ENCODE measurements at places on chromosomes 16 and 17. TPM values are rescaled to one million over a fixed set of nuclear protein-coding genes. Genes with fewer than 3 reads are reported as not detected.
A peak's percentile ranks its signal among the peaks of the same experiment; 100 is the strongest.

- no peaks in the 10 kb centered on the region for H3K27me3 ChIP-seq
- DNase-seq = no peak
- no peaks in the 10 kb centered on the region for H3K36me3 ChIP-seq
- no peaks in the 10 kb centered on the region for H3K4me1 ChIP-seq
- no peak overlapping the region for H3K27ac ChIP-seq
- no peak overlapping the region for H3K4me3 ChIP-seq
Measured at GRCh38 chr17:39872751-39873150, 4.7 kb downstream of the ZPBP2 start.

The DECR2 gene
- total RNA-seq = 20.6 TPM

DNA sequence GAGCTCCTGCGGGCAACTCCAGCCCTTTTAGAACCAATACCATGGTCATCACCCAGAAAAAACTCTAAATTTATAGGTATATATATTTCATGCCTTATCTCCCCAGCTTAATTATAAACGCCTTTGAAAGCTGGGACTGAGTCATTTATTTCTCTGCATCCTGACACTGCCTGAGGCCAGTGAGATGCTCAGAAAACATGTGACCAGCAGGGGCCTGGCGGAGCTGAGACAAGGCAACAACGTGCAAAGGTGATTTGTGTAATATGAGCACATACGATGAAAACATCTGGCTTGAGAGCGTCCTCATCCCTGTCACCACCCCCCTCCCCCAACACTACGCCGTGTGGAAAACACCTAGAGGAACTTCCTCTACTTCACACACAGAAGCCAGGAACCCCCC, 22.7 kb downstream of the NXN start:
- H3K27ac ChIP-seq = no peak overlapping the region
- no peaks in the 10 kb centered on the region for H3K36me3 ChIP-seq
- H3K27me3 ChIP-seq = no peaks in the 10 kb centered on the region
- no peak overlapping the region for H3K4me3 ChIP-seq
- DNase-seq = no peak
- peaks cover under 1% of the 10 kb centered on the region for H3K4me1 ChIP-seq

The PYY gene
- not detected for total RNA-seq

The DHRS7C gene
- total RNA-seq = not detected

The PERCC1 gene
- total RNA-seq = 0.27 TPM

- no peaks in the 10 kb centered on the region for H3K4me1 ChIP-seq
- no peak for DNase-seq
- H3K27ac ChIP-seq = no peak overlapping the region
- no peaks in the 10 kb centered on the region for H3K36me3 ChIP-seq
Measured at GRCh38 chr17:6523809-6524355, 32.5 kb downstream of the PITPNM3 start.

- no peak overlapping the region for H3K27ac ChIP-seq
- no peak overlapping the region for H3K4me3 ChIP-seq
- H3K27me3 ChIP-seq = no peaks in the 10 kb centered on the region
- no peaks in the 10 kb centered on the region for H3K4me1 ChIP-seq
- DNase-seq = no peak
- H3K36me3 ChIP-seq = no peaks in the 10 kb centered on the region
Measured at GRCh38 chr16:49014277-49015224, 267.1 kb downstream of the CBLN1 start.

DNA sequence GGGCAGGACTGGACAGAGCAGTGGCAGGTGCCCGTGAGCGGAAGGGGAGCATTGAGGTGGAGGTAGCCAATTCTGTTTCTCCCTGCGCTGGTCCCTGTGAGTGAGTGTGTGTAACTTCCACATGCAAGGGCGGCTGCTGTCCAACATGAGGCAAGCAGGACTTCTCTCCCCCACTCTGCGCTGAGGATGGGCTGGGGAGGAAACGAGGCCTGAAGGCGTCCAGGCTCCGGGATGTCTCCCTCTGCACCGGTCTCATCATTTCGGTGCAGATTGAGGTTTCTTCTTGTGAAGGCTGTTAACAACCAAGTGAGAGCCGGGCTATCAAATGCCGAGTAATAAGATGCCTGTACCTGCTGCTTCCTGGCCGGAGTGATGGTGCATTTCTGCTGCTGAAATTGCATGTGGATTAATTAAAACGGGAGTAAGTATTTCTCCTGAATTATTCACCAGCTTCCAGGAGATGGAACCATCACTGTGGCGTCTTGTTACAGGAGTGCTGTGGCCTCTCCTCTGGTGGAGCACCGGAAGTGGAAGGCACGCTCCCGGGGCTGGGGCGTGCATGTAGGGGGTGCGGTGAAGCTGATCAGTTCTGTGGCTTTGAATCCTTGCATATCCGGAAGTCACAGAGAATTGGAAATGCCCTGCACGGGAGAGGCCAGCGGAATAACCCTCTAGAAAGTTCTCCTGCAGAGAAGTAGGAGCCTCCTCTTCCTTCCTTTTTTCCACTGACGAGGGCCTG, 41.7 kb upstream of the MGAT5B start:
- no peaks in the 10 kb centered on the region for H3K27me3 ChIP-seq
- H3K4me3 ChIP-seq = no peak overlapping the region
- DNase-seq = peak; percentile 42
- peaks cover 12% of the 10 kb centered on the region for H3K4me1 ChIP-seq

The LITAFD gene
- total RNA-seq = not detected

DNA sequence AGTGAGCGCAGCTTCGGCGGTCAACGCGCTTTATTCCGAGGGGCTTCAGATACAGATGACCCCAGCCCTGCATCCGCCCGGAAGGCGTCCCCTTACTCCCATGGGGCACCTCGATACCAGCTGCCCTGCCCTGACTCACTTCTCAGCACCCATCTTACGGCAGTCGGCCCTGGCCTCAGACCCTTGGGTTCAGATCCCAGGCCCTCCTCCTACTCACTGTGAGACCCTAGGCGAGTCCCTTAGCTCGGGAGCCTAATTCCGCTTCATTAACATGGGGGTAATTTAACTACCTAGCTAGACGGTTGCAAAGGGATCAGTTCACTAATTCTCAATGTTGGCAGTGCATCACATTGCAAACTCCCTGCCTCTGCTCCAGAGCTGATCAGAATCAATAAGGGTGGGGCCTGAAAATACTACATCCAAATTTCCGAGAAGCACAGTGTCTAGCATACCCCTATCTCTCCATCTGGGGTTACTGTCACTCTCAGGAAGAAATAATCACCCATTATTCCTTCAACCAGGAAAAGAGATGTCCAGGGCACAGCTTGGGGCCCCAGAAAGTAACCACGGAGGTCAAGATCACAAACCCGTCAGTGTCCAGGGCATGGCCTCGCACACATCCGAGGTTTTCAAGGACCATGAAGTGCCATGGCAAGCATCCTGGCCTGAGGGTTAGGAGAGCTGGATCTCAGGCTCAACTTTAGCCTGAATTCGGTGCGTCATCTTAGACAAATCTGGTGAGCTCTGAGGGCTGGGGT, 415 bp upstream of the FLOT2 start:
- peaks cover 44% of the 10 kb centered on the region for H3K4me1 ChIP-seq
- peak overlapping the region; percentile 96 for H3K27ac ChIP-seq
- DNase-seq = no peak

DNA sequence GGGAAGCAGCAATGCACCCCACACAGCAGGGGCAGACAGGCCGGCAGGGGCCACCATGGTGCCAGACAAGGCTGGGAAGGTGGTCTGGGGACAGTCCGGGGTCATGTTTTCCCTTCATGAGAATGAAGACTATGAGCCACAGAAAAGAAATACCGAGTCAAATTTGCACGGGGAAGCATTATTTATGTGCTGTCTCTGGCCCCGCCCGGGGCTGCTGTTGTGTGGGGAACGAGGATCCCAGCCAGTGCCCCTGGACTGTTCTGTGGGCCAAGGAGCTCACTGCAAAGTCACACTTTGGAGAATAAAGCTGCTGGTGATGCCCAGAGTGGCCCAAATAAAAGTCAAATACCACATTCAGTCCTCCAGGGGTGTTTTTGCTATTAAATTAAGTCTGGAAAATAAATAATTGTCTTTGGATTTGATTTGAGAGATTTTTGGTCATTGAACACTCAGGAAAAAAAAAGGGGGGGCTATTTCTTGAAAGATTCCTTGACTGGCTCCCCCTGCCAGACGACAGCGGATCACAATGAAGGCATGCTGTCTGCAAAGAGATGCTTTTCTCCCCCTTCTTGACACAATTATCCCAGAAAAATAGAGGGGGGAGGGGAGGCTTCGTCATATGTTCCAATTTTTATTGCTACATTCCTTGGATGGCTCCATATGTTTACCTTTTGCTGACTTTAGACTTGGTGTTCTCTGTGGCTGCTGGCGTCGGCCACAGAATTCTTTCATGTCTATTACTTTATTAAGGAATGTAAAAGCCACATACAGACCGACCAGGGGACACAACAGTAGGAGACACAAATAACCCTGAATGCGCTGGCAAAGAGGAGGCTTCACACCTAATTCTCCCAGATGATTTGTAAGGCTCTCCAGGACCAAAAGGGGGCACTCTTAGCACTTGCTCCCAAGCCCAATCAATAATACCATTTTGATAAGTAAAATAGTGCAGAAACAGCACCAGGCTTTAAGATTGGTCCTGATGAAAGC, 27.1 kb upstream of the ANKFN1 start:
- DNase-seq = peak; percentile 42
- no peak overlapping the region for H3K27ac ChIP-seq
- H3K4me3 ChIP-seq = no peak overlapping the region

The OTOP2 gene
- total RNA-seq = not detected

The ATXN7L3 gene
- 79.0 TPM for total RNA-seq

Measured in upper lobe of left lung (tissue), 6 donors.